ENCODE measurements at places on chromosomes 16 and 17.
A peak's percentile ranks its signal among the peaks of the same experiment; 100 is the strongest.

- DNase-seq, result no peak
These were observed 14.7 kb upstream of the WFIKKN2 start for GRCh38 chr17:50820651-50821050.

DNA sequence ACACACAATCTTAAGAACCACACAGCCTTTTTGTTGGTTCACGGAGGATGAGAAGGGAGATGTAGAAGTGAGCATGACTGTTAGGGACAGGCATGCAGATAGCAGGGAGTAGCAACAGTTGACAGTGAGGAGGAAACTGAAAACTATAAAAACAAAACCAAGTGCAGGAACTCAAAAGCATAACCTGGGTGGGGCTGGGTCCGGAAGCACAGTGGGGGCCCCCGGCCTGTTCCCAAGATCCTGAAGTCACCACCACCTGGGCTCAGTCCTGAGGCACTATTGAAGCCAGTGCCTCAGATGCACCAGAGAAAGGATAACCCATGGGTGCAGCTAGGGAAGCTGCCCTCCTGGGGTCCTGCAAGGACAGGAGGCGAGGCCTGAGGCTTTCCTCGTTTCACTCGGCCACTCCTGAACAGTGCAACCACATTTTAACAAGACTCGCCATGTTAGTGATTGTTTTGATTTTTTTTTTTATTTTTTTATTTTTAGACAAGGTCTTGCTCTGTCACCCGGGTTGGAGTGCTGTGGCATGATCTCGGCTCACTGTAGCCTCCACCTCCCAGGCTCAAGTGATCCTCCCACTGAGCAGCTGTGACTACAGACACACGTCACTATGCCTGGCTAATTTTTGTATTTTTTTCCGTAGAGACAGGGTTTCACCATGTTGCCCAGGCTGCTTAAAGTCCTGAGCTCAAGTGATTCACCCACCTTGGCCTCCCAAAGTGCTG, 27.7 kb upstream of the CBX4 start:
- no peak for DNase-seq

- no peak for DNase-seq
These were observed 741 bp downstream of the PLK1 start for GRCh38 chr16:23679274-23679985.

DNA sequence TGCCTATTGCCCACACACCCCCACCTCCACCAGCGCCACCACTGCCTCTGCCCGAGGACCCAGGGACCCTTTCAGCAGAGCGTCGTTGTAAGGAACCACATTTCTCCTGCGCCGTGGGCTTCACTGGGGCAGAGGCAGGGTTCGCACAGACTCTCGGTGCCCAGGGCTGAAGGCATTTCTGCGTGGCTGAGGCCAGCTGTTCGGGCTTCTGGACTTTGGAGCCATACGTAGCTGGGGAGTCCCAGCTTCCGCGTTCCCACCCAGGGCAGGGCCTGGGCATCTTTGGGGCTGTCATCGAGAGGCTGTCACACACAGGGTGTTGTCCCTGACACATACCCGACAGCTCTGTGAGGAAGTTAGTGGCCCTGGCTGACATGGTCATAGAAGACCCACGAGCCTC, 16.0 kb upstream of the SMIM5 start:
- DNase-seq, result no peak

DNA sequence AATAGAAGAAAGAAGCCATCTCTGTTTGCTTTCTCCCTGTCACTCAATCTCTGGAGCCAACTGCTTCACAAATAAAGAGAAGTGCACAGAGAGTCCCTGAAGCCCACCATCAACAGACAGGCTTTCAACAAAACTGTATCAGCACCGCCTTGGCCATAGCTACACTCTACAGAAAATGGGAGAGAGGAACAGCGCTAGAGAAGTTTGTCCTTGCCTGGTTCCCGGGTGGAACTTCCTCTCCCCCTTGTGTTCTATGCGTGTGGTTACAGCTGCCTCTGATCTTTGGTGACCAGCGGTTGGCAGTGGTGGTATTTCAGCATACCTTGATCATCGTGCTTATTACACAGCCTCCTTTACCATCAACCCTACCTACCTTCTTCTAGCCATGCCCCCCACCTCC, 91.4 kb upstream of the CCL2 start:
- DNase-seq, result no peak

- no peak for DNase-seq
These were observed 10.2 kb upstream of the NATD1 start for GRCh38 chr17:21263376-21263775.

GRCh38 chr16:54201200-54201599, 85.4 kb downstream of the IRX3 start:
- DNase-seq, result no peak

- DNase-seq, result no peak
These were observed 13.8 kb upstream of the PLCG2 start for GRCh38 chr16:81765111-81765919.

GRCh38 chr16:67349172-67349571, 22.6 kb downstream of the LRRC36 start:
- no peak for DNase-seq

- DNase-seq, result no peak
These were observed 24.8 kb downstream of the ITPRIPL2 start for GRCh38 chr16:19138601-19139000.

GRCh38 chr17:16417399-16417798, 2.0 kb downstream of the TRPV2 start:
- no peak for DNase-seq

DNA sequence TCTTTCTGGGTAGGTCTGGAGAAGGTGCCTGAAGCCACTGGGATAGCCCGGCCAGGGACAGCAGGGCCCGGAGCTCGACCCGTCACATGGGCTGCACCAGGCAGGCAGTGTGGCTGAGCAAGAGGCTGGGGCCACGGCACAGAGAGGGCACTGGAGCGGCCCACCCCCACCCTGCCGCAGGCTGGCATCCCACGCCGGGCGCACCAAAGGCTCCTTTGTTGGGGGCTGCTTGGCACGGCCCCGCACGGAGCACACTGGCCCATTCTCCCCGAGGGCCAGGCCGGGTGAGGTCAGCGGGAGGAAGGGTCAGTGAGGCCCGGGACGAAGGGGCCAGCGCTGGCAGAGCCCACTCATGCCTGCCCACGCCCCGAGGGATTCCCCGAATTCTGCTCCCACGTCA, 36.5 kb upstream of the PVALEF start:
- no peak for DNase-seq

GRCh38 chr16:88303890-88304819, 78.6 kb upstream of the ZNF469 start:
- peak; percentile 38 for DNase-seq

- no peak for DNase-seq
These were observed 2.3 kb upstream of the PHF12 start for GRCh38 chr17:28953444-28954118.

DNA sequence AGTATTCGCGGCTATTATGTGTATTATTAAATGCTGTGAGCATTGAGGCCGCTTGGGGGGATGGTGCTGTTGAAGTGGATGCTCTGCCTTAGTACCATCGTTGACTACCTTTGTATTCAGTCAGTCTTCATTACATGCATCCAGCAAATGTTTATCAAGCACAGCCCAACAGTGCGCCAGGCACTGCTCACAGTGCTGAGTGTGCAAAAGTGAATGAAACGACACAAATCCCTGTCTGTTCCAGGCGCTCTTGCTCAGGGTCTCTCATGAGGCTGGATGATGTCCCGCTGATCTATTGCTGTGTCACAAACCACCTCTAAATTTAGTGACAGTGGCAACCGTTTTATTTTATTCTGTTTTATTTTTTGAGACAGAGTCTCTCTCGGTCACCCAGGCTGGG, 53.8 kb downstream of the OTOA start:
- DNase-seq, result no peak

- no peak for DNase-seq
These were observed 1.0 kb downstream of the CPPED1 start for GRCh38 chr16:12802661-12803060.

DNA sequence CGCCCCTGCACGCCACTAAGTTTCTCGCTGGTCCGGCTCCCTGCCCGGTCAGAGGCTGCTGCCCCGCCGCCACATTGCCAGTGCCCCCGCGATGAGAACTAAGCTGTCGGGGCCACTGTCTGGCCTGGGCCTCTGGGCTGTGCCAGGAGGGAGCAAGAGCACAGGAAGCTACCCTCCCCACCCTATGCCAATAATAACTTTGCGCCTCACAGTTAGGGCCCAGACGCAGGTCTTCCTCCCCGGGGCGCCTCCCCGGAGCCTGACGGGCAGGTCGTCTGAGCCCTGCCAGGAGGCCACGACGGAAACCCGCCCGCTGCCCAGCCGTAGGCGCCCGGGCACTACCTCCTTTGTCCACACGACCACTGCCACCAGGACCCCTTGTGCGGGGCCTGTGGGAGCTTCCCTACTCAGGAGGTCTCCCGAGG, 1.5 kb downstream of the ZFPM1 start:
- no peak for DNase-seq

DNA sequence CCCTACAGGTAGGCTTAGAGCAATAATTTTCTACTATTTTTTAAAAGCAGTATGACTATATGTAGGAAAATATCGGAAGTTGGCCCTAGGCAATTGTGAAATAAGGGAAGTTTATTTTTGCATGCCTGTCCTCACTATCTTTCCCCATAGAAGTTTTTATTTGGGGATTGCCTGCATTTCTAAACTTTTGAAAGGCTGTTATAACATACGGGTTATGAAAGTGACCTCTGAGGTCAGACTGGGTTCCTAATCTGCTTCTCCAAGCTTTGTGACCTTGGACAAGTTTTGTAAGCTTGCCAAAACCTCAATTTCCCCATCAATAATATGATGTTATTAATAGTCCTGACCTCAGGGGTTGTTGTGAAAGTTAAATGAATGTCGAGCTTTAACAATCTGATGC, 67.1 kb downstream of the ARHGAP44 start:
- DNase-seq, result no peak

- DNase-seq, result no peak
These were observed 17.4 kb downstream of the CA4 start for GRCh38 chr17:60167065-60167741.

GRCh38 chr16:89409161-89409711, 81.1 kb downstream of the ANKRD11 start:
- DNase-seq, result no peak

- DNase-seq, result no peak
These were observed 1.1 kb upstream of the ACE start for GRCh38 chr17:63475491-63476412.

GRCh38 chr17:74040729-74041128, 162.7 kb upstream of the RPL38 start:
- no peak for DNase-seq

GRCh38 chr17:75738218-75738802, 17.1 kb downstream of the ITGB4 start:
- no peak for DNase-seq

- no peak for DNase-seq
These were observed at the start of gene PRM1 for GRCh38 chr16:11280616-11281522. PRM1 (minus strand) TSS chr16:11281330; CDS start chr16:11281238, 92 bp downstream.

- DNase-seq, result peak; percentile 3
These were observed 379 bp upstream of the OTOP2 start for GRCh38 chr17:74923538-74924249.

DNA sequence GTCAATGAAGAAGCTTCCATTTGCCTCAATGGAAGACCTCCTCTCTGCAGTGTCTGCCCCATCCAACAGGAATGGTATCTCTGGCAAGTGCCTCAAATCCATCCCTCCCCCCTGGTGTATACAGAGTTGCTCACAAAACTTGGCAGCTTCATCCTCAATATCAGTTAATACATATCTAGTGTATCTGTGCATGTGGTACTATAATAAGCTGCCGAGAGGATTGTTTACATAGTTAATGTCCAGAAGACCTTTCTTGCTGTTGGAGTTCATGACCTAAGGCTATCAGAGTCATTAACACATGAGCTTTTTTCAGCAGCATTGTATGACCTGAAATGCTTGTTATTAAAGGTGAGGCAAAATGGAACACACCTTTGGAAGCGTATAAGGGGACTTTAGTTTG, 14.0 kb upstream of the RASL10B start:
- no peak for DNase-seq

- no peak for DNase-seq
These were observed 7.8 kb upstream of the GPRC5C start for GRCh38 chr17:74424117-74424516.

DNA sequence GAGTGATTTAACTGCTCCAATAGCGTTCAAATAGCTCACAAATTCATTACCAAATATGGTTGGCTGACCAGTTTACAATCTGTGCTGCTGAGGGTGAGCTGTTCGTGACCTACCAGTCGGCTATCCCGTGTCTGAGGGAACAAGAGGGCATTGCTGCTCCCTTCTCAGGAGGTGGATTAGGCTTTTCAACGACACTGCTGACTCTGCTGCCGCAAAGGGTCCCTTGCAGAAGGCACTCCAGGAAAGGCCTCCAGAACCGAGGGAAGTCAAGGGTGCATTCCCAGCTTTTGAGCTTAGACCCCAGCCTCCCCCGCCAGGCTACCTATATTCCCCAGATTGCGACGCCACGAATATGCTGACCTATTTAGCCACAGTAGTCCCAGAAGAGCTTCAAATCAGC, 32.3 kb downstream of the GJC1 start:
- no peak for DNase-seq

DNA sequence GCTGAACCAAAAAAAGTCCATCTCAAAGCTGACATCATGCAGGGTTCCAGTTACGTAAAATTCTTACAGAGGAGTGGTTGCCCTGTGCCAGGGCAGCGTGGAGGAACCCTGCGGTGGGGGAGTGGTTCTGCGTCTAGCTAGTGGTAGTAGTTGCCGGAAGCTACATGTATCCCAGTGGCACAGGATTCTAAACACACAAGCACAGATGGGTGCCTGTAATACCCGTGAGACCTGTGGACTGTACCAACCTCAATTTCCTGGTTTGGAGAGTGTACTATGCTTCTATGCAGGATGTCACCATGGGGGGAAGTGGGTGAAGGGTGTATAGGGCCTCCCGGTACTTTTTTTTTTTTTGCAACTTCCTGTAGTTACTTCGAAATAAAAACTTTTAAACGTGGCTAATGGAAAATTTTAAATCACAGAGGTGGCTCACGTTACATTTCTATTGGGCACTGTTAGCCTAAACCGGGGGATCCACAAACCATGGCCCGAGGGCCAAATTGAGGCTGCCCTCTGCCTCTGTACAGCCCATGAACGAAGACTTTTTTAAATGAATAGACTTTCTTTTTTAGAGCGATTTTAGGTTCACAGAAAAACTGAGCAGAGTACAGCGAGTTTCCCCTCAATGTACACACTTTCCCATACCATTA, 38.5 kb downstream of the TBC1D16 start:
- DNase-seq, result no peak

DNA sequence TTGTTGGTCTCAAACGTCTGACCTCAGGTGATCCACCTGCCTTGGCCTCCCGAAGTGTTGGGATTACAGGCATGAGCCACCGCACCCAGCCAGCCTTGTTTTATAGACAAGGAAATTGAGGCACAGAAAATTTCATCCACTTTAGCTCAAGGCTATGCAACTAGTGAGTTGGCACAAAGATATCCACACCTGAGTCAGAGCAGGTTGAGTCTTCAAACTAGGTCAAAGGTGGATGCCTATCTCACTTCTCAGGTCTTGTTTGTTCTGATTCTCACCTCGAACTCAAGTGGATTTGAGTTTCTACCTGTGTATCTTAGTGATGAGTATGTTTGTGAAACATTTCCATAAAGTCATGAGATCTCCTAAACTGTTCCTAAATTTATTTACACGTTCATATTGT, 35.6 kb upstream of the GAS7 start:
- no peak for DNase-seq

All from GOT3 (cell line).